ENCODE measurements at places on chromosomes 5 and 9.

DNA sequence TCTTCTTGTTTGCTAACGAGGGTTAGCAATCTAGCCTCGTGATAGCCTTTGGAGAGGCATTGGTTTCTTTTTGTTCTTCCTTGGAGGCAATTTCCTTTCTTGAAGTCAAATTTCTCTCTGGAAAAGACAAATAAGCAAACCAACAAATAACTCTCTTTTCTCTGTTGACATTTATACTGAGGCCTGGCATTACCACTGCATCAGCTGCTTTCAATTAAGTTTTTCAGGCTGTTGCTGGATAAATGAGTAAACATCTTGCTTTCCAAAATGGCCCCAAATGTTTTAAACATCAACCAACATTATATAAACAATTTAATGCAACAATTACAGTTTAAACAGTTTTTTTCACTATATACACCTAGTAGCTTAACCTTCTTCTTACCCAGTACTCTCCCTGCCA, 264.4 kb downstream of the HTR1A start:
- DNase-seq, result no peak

- no peak for DNase-seq
These were observed 760.0 kb upstream of the FAM174A start for GRCh38 chr5:99775189-99775588.

GRCh38 chr9:84442712-84443111, 102.2 kb upstream of the SLC28A3 start:
- no peak for DNase-seq

DNA sequence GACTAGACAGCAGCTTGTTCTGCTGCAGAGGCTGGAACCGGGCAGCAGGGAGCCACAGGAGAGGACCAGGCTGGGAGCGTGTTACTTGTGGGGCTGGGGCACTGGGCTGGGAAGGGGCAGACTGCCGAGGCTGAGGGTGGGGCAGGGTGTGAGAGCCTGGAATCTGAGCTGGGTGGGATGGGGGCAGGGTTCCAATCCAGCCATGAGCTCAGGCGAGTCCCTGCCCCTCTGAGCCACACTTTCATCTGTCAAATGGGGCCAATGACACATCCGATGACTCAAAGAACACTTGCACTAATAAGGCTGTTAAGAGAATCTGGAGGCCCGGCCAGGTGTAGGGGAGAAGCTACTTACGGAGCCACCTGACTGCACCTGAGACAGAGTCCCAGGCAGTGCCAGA, 18.7 kb upstream of the WDR38 start:
- DNase-seq, result no peak

GRCh38 chr5:135533794-135534193, 2.0 kb downstream of the NEUROG1 start:
- no peak for DNase-seq

DNA sequence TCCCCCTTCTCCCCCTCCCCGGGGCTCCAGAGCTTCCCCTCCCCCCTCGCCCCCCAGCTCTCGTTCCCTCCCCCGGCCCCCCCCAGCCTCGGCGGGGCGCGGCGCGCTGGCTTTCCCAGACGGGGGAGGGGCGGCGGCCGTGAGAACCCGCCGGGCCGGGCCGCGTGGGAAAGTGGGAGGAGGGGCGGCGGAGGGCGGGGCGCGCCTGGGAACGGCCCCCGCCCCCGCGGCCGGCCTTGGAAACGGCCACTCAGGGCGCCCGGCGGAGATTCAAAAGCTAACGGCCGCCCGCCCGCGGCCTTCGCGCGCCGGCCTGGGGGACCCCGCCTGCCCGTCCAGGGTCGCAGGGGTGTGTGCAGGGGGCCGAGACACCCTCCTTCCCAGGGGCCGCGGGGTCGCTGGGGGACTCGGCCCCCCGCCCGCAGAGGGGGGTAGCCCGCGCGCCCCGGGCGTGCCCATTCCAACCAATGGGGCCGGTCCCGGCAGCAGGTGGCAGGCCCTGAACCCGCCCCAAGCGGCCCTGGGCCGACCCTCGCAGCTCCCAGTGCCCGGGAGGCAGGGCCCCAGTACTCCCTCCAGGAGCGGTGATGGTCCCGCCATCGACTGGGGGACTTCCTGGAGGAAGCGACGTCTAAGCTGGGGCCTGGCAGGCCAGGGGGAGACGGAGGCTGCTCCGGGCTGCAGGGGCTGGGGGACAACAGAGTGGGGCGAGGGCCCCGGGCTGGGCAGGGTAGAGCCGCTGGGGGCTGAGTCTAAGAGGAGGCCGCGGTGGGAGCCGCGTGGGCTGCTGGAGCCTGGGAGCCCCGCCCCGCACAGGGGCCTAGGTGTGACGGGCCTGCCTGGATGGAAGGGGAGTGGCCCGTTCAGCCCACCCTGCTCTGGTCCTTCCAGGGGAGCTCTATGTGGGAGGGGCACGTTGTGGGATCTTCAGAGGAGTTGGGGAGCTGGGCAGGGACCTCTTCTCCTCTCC, 14.2 kb upstream of the NRARP start:
- DNase-seq, result no peak

DNA sequence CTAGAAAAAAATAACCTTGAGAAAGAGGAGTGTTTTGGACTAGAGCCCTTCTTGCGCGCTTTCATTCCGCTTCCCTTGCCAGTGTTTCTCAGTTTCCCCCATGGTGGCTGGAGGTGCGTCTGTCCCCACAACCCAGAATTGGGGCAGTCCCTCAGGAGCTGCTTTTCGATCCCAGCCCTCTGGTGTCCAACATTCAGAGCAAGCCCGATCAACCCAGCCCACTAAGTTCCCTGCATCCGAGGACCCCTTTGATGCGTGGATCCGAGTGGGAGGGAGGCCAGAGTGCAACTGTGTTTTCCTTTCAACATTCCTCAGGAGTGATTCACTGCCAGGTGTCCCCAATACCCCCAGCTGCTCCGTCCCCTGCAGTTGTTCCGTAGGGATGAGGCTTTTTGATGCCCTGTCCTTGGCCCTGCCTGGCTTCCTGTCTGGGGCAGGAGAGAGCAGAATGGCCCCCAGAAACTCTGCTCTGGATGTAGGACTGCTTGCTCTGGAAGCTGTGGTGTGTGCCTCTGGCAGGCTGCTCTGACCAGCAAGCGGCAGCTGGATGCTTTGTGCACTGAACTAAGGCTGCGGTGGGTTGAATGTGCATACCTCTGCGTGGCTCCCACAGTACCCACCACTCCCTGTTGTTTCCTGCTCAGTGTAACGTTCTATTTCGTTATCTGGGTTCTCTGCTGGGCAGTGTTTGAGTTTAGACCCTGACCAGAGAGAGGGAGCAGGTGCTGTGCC, 117.5 kb downstream of the BOD1 start:
- no peak for DNase-seq

- no peak for DNase-seq
These were observed 357.4 kb upstream of the SGCD start for GRCh38 chr5:155969537-155969936.

DNA sequence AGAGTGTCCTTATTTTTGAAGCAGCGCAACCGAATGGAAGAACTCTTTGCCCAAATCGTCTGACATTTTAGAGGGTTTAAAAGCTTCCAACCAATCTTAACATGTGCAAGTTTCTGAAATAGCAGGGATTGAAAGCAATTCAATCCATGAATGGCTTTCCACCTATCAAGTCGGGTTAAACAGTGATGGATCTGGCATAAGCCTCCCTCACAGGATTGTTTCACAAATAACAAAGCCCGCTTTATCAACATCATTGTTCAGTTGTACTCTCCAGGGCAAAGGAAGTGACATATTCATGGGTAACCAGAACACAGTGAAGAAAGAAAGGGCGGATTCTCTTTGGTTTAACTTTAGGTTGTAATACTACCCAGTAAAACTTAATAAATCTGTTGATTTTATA, 497.3 kb downstream of the MTRR start:
- no peak for DNase-seq

DNA sequence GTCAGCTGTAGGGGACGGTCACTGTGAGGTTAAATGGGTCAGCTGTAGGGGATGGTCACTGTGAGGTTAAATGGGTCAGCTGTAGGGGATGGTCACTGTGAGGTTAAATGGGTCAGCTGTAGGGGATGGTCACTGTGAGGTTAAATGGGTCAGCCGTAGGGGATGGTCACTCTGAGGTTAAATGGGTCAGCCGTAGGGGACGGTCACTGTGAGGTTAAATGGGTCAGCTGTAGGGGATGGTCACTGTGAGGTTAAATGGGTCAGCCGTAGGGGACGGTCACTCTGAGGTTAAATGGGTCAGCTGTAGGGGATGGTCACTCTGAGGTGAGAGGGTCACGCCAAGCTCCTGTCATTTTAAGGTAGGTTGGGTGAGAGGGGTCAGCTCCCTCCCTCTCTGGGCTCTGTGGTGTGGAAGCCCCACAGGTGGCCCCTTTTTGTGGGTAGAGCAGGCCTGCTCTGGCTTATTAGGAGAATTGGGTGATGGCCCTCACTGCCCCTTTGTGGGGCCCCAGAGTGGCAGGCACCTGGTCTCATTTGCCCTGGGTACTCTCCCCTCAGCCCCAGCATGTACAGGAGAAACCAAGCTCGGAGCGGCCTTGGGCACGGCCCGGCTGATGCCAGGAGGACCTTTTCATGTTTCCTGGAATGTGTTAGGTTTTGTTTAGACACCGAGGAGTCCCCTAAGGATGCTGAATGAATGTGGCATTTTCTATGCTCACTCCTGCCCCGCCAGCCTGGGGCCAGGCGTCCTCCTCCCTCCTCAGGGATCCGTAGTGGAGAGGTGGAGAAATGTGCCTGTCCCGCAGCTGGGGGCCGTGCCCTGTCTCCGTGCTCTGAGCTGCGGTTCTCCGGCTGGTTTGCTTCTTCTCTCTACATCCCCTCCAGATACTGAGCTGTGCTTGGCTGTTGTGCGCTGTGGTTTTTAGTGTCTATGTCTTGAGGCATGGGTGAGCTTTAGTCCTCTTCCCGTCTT, 31.4 kb downstream of the AHRR start:
- no peak for DNase-seq
